ENCODE measurements at places on chromosomes 6 and 20.

DNA sequence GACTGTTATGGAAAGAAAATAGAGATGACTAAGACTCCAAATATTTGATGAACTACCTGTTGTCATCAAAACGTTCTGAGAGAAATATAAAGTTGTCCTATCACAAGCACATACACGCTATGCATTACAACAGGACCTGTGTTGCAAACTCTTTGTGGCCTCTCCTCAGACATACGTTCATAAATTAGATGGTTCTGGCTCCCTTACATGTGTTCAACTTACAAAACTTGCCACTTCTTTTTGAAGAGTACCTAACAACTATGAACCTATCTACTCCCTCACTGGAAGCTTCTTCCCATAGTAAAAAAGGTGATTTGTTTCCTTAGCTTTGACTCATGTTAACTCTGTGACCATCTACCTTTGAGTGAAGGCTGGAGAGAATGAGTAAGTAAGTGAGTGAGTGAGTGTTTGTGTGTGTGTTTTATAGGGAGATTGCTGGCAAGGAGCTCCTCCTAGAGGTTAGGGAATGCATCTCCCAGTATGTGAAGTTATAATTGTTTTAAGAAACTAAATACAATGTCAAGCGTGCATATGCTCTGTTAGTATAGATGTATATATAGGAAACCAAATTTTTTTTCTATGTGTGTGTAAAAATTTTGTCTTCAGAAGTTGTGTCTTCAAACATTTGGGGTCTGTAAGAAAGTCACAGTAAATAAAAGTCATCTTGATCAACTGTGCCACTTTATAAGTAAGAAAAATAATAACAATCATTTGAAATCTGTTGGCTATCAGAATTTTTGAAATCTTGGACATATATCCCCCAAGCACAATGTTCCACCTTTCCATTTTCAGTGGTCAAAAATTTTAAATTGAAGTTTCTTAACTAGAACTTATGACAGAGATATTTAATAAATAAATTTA, 1211.1 kb upstream of the GJE1 start:
- no peaks in the 10 kb centered on the region for H3K27me3 ChIP-seq
- no peaks in the 10 kb centered on the region for H3K36me3 ChIP-seq
- no peaks in the 10 kb centered on the region for H3K4me1 ChIP-seq
- no peak overlapping the region for H3K4me3 ChIP-seq

- H3K4me1 ChIP-seq = no peaks in the 10 kb centered on the region
- no peak overlapping the region for H3K27ac ChIP-seq
- DNase-seq = no peak
- no peak overlapping the region for H3K4me3 ChIP-seq
- H3K36me3 ChIP-seq = no peaks in the 10 kb centered on the region
- H3K27me3 ChIP-seq = no peaks in the 10 kb centered on the region
Observed at GRCh38 chr6:154360476-154360875, 3.9 kb upstream of the IPCEF1 start.

DNA sequence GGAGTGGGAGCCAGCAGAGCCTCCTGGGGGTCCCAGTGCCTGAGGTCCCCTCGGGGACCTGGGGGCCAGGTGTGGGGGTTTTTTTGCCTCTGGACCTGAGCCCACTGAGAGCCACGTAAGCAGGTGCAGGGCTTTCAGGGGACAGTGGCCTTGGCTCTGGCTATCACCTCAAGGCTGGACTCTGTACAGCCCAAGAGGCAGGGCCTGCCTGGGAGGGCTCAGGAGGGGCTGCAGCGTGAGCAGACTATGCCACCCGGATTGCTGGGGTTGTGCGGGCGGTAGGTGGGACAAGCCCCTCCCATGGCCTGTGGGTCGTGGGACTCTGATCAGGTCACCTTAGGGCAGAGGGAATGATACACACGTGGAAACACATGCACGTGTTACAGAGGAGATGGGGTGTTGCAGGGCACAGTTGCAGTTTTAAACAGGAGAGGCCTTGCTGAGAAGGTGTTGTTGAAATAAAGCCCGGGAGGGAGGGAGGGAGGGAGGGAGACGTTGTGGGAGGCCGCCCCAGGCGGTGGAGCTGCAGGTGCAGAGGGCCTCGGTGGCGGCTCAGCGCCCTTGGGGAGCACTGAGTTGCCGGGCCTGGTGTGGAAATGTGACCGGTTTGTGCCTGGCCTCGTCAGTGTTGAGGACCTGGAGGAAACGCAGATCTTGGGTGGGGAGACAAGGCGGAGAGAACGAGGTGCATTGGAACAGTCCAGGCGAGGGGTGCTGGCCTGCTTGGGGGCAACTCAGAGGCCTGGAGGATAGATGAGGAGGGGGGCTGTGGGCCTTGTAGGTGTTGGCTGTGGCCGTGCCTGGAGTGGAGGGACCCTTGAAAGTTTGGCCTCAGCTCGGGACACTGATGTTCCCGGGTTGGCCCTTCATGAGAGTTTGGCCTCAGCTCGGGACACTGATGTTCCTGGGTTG, 2.3 kb downstream of the TCEA2 start:
- H3K27ac ChIP-seq = no peak overlapping the region
- H3K27me3 ChIP-seq = no peaks in the 10 kb centered on the region
- no peak overlapping the region for H3K4me3 ChIP-seq

DNA sequence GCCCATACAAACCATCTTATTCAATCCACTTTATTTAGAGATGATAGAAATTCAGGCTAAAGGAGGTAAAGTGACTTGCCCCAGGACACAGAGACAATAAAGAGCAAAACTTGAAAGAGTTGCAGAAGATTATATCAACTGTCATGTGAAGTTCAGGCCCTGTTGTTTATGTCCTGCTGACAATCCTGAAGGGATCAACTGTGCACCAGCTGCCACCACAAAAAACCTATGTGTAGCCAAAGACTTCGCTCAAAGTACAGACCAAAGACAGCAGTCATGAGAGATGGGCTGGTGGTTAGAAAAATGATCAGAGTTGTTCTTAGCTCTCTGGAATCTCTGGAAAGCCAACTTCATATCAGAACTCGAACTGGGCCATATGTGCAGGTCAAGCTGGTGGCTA, 16.0 kb upstream of the CITED2 start:
- H3K4me1 ChIP-seq = no peaks in the 10 kb centered on the region
- no peaks in the 10 kb centered on the region for H3K36me3 ChIP-seq
- H3K27me3 ChIP-seq = no peaks in the 10 kb centered on the region
- no peak for DNase-seq

- peak; percentile 81 for DNase-seq
- no peaks in the 10 kb centered on the region for H3K4me1 ChIP-seq
- no peak overlapping the region for H3K4me3 ChIP-seq
- H3K36me3 ChIP-seq = no peaks in the 10 kb centered on the region
Observed at GRCh38 chr20:17822039-17822438, 122.3 kb downstream of the BANF2 start.

Measured in uterus (tissue), 4 donors.